ENCODE measurements at places on chromosomes 3 and 15. TPM values are rescaled to one million over a fixed set of nuclear protein-coding genes. Genes with fewer than 3 reads are reported as not detected.
A peak's percentile ranks its signal among the peaks of the same experiment; 100 is the strongest.

The SNTN gene
- not detected for total RNA-seq

The ADCY5 gene
- total RNA-seq, result 43.5 TPM

The TMED3 gene
- total RNA-seq, result 15.3 TPM

- H3K36me3 ChIP-seq, result no peaks in the 10 kb centered on the region
- H3K27ac ChIP-seq, result peak overlapping the region; percentile 16
- peak; percentile 32 for DNase-seq
Measured at GRCh38 chr3:69353503-69353902, 32.4 kb downstream of the FRMD4B start.

GRCh38 chr3:111548756-111549155, 6.8 kb downstream of the CD96 start:
- no peaks in the 10 kb centered on the region for H3K4me1 ChIP-seq
- no peak overlapping the region for H3K4me3 ChIP-seq
- H3K27me3 ChIP-seq, result no peaks in the 10 kb centered on the region
- no peak overlapping the region for H3K27ac ChIP-seq
- DNase-seq, result no peak
- no peaks in the 10 kb centered on the region for H3K36me3 ChIP-seq

- no peak for DNase-seq
- no peak overlapping the region for H3K4me3 ChIP-seq
- no peak overlapping the region for H3K27ac ChIP-seq
- no peaks in the 10 kb centered on the region for H3K36me3 ChIP-seq
Measured at GRCh38 chr3:161489395-161489794, 7.2 kb upstream of the OTOL1 start.

- H3K4me3 ChIP-seq, result no peak overlapping the region
- H3K27me3 ChIP-seq, result no peaks in the 10 kb centered on the region
- H3K4me1 ChIP-seq, result no peaks in the 10 kb centered on the region
- no peaks in the 10 kb centered on the region for H3K36me3 ChIP-seq
Measured at GRCh38 chr3:171564748-171565480, 104.7 kb upstream of the TNIK start.

- H3K36me3 ChIP-seq, result no peaks in the 10 kb centered on the region
- no peak overlapping the region for H3K27ac ChIP-seq
- no peaks in the 10 kb centered on the region for H3K27me3 ChIP-seq
- no peaks in the 10 kb centered on the region for H3K4me1 ChIP-seq
- no peak for DNase-seq
- no peak overlapping the region for H3K4me3 ChIP-seq
Measured at GRCh38 chr15:27648359-27648758, 450.8 kb downstream of the OCA2 start.

DNA sequence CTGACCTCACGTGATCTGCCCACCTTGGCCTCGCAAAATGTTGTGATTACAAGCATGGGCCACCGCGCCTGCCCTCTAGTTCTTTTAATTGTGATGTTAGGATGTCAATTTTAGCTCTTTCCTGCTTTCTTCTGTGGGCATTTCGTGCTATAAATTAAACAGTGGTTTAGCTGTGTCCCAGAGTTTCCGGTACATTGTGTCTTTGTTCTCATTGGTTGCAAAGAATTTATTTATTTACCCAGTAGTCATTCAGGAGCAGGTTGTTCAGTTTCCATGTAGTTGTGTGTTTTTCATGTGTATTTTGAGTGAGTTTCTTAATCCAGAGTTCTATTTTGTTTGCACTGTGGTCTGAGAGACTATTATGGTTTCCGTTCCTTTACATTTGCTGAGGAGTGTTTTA, 30.1 kb downstream of the MYRIP start:
- no peaks in the 10 kb centered on the region for H3K27me3 ChIP-seq
- no peak overlapping the region for H3K27ac ChIP-seq
- H3K4me3 ChIP-seq, result no peak overlapping the region
- no peaks in the 10 kb centered on the region for H3K36me3 ChIP-seq

DNA sequence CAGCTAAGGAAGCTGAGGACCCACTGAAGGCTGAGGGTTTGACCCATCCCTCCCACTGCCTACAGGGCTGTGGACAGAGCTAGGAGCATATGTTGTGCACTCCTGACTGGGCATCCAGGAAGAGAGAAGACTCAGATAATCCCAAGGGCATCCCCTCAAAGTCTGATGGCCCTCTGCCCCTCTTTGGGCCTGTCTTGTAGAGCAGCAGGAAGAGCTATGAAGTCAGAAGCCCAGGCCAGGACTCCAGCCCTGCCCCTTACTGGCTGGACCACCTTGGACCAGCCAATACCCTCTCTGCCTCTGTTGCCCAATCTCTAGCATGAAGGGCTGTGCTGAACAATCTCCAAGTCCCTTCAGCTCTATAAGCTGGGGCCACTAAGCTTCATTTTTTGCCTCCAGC, 210.8 kb downstream of the RPLP1 start:
- no peaks in the 10 kb centered on the region for H3K27me3 ChIP-seq
- H3K36me3 ChIP-seq, result no peaks in the 10 kb centered on the region
- H3K4me3 ChIP-seq, result no peak overlapping the region
- H3K4me1 ChIP-seq, result peaks cover 4% of the 10 kb centered on the region
- DNase-seq, result no peak

DNA sequence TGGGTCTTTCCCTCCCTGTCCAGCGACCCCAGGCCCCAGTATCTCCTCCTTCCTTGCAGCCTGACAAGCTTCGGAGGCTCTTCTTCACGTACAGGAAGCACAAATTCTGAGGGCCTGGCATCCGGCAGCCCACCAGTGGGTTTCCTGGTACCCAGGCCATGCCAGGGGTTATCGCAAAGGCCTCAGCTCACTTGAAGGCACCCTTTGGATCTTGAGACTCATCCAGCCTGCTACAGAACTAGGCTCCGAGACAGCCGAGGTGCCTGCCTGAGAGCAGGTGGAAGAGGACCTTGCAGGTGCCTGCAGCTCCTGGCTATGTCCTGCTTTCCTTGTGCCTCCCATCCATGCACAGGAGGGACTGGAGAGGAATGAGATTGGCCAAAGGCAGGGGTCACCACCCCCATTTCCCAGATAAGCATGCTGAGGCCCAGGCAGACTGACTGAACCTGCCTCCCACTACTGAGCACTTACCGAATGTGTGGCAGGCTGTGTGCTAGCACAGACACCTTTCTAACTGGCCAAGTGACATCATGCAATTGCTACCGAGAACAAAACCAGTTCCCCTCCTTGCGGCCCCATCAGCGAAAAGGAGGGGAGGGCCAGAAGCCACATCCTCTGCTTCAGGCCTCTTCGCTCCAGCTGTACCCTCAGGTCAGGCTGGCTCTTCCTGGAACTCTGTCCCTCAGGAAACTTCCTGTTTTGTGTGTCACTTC, 11.2 kb downstream of the SH2D7 start:
- H3K36me3 ChIP-seq, result no peaks in the 10 kb centered on the region
- H3K27ac ChIP-seq, result no peak overlapping the region

DNA sequence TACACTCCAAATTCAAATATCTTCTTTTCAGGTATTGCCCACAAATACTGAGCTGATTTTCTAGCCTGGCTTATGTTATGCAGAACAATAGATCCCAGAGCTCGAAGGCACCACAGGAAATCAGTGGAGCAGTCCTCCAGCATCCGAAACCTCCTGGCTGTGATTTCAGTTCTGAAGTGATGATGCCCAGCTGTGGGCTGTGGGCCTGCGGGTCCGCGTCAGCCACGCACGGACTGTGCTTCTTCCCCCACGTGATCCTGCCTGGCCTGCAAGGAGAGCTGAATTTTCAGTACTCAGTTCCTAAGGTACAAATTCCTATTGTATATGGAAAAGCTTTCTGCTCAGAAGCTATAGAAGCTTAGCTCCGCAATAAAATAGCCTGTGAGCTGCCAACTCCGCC, 96.2 kb downstream of the OCA2 start:
- no peaks in the 10 kb centered on the region for H3K4me1 ChIP-seq
- no peak for DNase-seq
- H3K36me3 ChIP-seq, result no peaks in the 10 kb centered on the region
- no peak overlapping the region for H3K4me3 ChIP-seq
- no peaks in the 10 kb centered on the region for H3K27me3 ChIP-seq

DNA sequence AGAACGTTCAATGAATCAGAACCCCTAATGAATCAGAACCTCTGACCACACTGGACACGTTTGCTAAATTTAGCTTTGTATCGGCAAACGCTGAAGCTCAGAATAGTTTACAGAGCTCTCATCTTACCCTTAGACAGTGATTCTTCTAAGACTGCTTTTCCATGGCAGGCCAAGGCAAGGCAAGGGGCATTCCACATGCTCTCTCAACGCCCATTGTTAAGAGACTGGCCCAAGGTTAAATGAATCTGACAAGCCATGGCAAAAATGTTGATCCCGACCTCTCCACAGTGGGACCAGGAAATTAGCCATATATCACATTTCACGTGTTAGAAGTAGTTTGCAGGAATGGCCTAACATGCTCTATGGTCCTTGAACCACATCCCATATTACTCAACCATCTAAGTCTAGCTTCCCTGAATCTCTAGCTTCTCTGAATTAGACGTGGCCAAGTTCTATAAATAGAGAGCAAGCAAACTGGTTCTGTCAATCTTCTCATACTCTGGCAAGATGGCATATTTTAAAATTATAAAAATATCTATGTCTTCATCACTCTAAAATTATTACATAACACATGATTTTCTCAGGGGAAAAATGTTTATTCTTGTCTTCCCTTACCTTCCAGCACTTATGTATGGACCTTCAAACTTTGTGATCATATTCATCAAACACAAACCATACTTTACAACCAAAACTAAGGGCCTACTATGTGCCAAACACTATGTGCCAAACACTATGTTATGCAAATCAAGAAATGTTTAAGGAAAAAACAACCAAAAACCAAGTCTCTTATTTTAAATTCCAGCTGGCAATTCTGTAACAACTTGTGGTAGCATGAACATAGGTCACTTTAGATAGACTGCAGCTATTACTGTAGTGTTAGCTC, 54.3 kb downstream of the AAGAB start:
- no peaks in the 10 kb centered on the region for H3K4me1 ChIP-seq
- no peaks in the 10 kb centered on the region for H3K36me3 ChIP-seq
- no peak for DNase-seq
- no peak overlapping the region for H3K27ac ChIP-seq
- no peak overlapping the region for H3K4me3 ChIP-seq
- H3K27me3 ChIP-seq, result no peaks in the 10 kb centered on the region

GRCh38 chr15:75721480-75721922, 8.9 kb upstream of the CSPG4 start:
- no peak overlapping the region for H3K27ac ChIP-seq
- no peaks in the 10 kb centered on the region for H3K27me3 ChIP-seq
- no peaks in the 10 kb centered on the region for H3K36me3 ChIP-seq
- DNase-seq, result peak; percentile 20
- peaks cover 12% of the 10 kb centered on the region for H3K4me1 ChIP-seq
- no peak overlapping the region for H3K4me3 ChIP-seq

DNA sequence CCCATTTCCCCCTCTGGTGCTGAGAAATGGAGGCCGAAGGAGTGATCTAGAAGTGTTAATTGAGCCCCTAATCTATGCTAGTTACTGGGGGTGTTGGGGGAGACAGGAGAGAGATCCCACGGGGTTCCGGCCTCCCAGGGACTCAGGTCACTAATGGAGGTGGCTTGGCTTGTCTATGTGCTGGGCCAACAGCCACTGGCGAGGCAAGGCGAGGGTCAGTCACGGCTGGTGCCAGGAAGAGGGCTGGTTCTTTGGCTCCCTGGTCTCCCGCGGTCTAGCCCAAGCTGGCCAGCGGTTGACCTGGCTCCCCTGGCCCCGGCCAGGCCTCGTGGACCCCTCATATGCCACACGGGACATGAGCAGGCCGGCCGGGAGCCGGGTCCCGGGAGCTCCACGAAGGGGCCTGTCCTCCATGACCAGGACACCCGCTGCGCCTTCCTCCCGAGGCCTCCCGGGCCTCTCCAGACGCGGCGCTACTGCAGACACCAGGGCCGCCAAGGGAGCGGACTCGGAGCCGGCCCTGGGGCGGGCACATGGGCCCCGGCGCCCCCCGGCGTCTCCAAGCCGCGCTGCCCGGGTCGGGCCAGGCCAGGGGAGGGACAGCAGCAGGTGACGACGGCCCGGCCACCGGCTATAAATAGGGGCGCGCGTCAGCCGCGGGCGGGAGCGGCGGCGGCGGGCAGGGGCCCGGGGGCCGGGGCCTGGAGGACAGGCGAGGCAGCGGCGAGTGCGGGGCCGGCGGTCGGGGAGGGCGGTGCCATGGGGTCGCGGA, at the start of gene ALPK3:
Gene ALPK3 (plus strand): TSS at position 663 of the 772 bp plus-strand sequence. CDS start 97 bp downstream, at position 760.
- peak; percentile 26 for DNase-seq
- H3K27me3 ChIP-seq, result no peaks in the 10 kb centered on the region
- no peak within 1 kb of the TSS for H3K4me3 ChIP-seq
- no peaks in the 10 kb centered on the region for H3K4me1 ChIP-seq
- H3K36me3 ChIP-seq, result no peaks in the 10 kb centered on the region

DNA sequence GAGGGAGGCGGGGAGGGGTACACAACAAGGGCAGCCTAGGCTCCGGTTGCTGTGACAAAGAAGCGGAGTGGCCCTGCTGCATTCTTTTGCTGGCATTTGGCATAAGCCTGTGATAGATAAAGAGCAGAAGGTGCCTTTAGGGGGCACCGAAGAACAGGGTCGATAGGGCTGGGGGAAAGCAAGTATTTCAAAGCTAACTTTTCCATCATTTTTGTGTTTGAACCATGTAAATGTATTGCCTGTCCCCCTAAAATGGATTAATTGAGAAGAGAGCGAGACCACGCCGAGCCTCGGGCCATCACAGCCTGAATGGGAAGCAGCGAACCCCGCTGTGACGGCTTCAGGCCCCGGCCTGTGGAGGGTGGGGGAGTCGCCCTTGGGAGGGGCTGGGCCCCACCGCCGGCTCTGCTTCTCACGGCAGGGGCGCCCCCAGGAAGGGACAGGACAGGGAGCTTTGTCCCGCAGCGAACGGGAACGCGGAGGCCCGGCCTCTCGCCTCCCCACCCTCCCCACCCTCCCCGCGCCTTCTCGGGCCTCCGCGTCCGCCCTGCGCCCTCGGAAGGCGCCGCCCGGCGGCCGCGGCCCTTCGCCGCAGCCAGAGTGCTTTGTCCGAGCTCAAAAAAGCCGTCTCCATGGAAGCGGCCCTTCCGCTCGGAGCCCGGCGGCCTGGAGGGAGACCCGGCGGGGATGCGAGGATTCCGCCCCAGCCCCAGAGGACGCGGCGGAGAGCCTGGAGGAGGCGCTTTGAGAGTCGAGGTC, 32.4 kb upstream of the ALDH1L1 start:
- no peaks in the 10 kb centered on the region for H3K36me3 ChIP-seq
- H3K4me3 ChIP-seq, result peak overlapping the region; percentile 58
- peak; percentile 34 for DNase-seq
- H3K27me3 ChIP-seq, result no peaks in the 10 kb centered on the region
- H3K4me1 ChIP-seq, result no peaks in the 10 kb centered on the region

DNA sequence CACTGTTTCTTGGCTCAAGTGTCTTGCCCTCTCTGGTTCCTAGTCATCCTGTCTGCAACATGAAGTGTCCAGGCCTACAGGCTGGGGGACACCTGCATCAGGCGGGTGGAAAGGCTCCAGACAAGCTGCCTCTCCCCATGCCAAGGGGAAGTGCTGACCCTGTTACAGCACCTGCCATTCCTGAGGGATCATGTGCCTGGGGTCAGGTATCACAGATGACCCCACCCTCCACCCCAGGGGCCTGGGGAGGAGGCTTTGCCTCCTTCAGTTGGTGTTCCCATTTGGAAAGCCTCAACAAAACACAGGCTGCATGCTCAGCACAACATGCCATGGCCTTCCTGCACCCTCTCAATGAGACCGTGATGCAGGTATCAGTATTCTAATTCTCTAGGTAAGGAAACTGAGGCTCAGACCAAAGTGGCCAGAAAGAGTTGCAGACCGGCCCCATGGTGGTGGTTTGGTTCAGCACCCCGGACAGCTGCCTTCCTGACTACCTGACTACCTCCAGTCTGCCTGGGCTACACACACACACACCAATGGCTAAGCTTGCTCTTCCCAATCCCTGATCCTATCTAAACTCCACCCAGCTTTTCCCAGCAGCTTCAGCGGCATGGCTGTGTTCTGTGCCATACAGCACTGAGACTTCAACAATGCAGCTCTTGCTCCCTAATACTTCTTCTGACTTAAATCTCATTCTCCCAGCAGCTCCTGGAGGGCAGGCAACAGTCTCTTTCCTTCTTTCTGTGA, 69.7 kb upstream of the LINGO1 start:
- no peaks in the 10 kb centered on the region for H3K4me1 ChIP-seq
- no peak overlapping the region for H3K4me3 ChIP-seq
- no peak for DNase-seq
- H3K36me3 ChIP-seq, result no peaks in the 10 kb centered on the region
